ENCODE measurements at places on chromosomes 7 and 10. TPM values are rescaled to one million over a fixed set of nuclear protein-coding genes. Genes with fewer than 3 reads are reported as not detected.

The TACC2 gene
- total RNA-seq = 10.5 TPM

The FOXI2 gene
- total RNA-seq = not detected

The IRF5 gene
- total RNA-seq = 0.28 TPM

The OR2A5 gene
- total RNA-seq = not detected

The PTPRZ1 gene
- 0.56 TPM for total RNA-seq

The CPA2 gene
- total RNA-seq = not detected

The ENO4 gene
- 0.28 TPM for total RNA-seq
